ENCODE measurements at places on chromosomes 1 and 21.

DNA sequence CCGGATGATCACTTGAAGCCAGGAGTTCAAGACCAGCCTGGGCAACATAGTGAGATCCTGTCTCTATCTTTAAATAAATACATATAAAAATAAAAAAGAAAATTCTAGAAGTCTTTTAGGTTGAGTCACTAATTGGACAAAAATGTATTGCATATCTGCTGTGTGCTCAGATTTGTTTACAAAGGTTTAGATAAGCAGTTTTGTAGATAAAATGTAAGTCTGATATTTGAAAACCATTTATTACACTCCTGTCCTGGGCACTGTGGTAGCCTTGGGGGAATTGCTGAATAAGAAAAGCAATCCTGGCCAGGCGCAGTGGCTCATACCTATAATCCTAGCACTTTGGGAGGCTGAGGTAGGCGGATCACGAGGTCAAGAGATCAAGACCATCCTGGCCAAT is 11.6 kb downstream of the GMEB1 start:
- no peak for DNase-seq

GRCh38 chr1:78672428-78672827 is 22.8 kb downstream of the IFI44 start:
- no peak for DNase-seq

DNA sequence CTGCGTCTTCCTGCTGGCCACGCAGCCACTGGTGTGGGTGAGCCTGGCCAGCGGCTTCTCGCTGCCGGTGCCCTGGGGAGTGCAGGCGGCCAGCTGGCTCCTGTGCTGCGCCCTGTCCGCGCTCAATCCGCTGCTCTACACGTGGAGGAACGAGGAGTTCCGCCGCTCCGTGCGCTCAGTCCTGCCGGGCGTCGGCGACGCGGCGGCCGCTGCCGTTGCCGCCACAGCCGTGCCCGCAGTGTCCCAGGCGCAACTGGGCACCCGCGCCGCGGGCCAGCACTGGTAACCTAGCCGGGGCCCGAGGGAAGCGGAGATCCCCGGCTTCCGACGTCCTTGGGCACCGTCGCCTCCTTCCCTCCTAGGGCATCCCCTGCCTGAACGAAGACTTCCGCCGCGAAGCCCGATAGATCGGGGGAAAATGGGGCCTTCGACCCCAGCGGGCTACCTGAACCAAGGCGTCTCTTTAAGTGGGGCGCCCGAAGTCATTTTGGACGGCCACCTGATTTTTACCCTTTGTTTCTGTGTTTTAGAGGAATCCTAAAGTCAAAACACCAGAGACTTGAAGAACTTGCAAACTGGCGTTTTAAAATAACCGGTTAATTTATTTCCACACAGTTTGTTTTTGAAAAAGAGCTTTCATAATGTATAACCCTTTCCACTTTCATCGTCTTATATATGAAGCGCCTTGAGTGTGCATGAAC is 2.0 kb downstream of the GPR88 start:
- peak; percentile 37 for DNase-seq

DNA sequence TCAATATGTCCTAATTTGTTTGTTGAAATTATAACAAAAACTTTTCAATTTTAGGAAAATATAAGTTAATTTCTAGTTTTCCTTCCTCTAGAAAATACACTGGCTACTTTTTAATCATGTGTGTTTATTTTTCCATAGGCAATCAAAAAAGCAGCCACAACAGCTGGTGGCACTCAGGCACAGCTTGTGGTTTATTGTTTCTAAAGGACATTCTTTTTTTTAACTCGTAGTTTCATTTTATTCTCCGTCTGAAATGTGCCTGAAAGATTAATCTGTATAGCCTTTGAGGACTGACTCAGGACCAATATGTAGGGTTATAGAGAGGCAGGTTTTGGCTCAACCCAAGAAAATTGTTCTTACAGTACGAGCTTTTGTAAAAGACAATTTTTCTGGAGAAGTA is 20.7 kb upstream of the STX12 start:
- DNase-seq: peak; percentile 8

- no peak for DNase-seq
These were observed 599.8 kb downstream of the AJAP1 start for GRCh38 chr1:5254131-5254725.

GRCh38 chr1:226436855-226437491 is 29.1 kb upstream of the PARP1 start:
- no peak for DNase-seq

GRCh38 chr1:119975006-119975405 is 78.7 kb upstream of the ADAM30 start:
- no peak for DNase-seq

All from cardiac fibroblast (primary cell).